ENCODE measurements at places on chromosomes 12 and 14.

DNA sequence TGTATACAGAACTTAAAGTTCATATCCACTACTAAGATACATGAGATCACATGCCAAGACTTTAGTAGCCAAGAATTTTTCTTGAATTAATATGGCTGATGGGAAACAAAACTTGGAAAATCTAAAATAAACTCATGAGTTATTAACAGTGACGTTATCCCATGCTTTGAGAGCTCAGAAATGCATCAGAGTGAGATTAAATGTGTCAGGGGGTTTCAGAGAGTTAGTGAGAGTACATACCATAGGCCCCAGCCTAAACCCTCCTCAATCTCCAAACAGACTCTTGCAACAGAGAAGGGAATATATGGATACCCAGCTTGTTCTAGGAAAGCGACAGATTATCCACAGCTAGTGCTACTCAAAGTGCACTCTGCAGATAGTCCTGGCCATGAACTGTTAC is 19.3 kb downstream of the SLC35F4 start:
- DNase-seq = no peak

- DNase-seq = no peak
These were observed 198.0 kb upstream of the EEA1 start for GRCh38 chr12:93127107-93127560.

- no peak for DNase-seq
These were observed 245.1 kb upstream of the AVPR1A start for GRCh38 chr12:63396135-63396534.

- no peak for DNase-seq
These were observed 44.6 kb downstream of the ERO1A start for GRCh38 chr14:52650774-52651173.

DNA sequence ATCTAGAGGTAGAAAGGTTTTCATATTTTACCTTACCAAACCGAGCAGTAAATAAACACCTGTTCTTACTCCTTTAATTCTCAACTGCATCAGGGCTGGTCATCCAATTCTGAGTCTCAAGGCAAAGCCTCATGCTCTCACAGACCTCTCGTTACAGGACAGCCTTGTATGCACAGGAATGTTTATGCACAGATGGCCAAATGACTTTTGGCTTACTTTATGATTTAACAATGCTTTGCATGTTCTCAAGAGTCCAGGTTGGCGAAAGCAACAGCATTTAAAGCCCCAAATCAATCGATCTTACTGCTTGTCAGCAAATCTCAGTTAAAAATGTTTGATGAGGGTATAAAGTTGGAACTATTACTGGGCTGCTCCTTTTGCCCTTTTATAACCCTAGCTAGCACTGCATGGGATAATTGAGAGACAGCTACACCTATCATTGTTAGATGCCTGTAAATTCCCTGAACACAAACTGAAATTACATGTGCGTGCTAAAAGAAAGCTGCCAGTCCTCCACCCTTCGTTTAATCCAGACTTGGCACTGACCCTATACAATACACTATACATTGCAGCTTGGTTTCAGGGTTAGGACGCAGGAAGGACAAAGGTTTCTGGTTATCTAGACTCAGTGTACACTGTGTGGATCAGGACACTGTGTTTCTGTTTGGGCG is 63.6 kb downstream of the TMCC3 start:
- no peak for DNase-seq

- peak; percentile 73 for DNase-seq
These were observed 376.7 kb downstream of the ALG10 start for GRCh38 chr12:34398706-34399630.

Measured in posterior cingulate gyrus (tissue), 11 donors.